ENCODE measurements at places on chromosomes 1 and 21.

DNA sequence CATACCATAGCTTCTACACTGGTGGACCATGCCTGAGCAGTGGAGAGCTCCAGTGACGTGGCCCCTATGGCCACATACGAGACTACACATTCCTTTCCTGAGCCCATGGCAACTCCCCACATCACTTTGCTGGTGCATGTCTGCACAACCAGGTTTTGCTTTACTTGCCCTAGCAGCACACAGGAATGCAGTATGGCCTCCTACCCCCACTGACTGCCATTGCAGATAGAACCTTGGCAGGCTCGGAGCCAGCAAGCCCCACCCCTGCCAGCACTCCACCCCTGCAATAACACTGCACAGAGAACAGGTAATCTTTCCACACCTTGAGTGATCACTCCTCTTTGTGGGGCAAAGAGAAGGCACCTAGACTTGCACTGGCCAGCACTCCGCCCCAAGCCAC, 531.9 kb upstream of the CAMK1G start:
- no peak for DNase-seq

- no peak for DNase-seq
Observed at GRCh38 chr1:38997901-38998190, 6.8 kb downstream of the AKIRIN1 start.

GRCh38 chr1:159084867-159085266, 8.3 kb upstream of the AIM2 start:
- DNase-seq, result no peak

DNA sequence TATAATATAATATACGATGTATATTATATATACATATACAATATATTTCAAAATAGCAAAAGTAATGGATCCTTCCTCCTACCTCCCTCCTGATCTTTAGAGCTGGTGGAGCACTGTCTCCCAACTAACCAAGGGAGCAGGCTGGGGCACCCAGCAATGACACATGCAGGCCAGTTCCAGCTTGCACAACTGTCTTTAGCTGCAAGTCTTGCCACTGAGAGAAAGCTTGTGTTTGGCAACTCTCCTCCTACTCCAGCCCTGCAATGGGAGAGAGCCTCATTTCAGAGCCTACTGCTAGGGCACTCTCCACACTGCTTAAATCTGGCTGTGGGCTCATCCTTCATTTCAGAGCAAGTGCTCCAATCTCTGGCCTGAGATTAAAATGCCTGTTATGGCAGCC, 469.8 kb upstream of the OLFM3 start:
- no peak for DNase-seq

GRCh38 chr1:101769520-101769919, 227.2 kb downstream of the OLFM3 start:
- no peak for DNase-seq

GRCh38 chr1:167467126-167467710, 51.1 kb downstream of the CD247 start:
- DNase-seq, result no peak

DNA sequence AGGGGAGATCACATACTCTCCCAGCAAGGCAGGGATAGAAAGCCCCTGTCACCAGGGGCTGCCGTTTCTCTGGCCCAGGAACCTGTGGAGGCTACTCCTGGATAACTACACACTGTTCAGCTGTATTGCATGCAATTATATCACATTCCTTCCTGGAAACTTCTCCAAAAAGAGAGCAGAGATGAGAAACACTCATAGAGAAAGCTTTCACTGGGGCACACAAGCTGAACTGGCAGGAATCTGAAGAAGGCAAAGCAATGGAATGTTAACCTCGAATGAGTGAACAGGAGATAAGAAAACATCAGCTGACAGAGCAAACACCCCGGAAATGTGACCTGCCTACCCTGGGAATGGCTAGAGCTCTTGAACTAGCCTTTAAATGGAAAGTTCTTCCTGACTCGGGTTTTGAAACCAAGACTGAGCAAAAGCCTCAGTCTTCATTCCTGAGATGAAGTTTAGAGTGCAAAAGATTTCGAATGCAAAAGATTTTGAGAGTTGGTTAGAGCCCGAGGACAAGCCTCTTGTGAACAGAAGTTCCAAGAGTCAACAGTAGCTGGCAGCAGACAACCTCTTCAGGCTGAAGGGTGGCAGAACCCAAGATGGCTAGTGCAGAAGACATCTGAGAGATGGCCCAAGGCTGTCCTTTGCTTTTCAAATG, 32.3 kb downstream of the CCN1 start:
- DNase-seq, result no peak

DNA sequence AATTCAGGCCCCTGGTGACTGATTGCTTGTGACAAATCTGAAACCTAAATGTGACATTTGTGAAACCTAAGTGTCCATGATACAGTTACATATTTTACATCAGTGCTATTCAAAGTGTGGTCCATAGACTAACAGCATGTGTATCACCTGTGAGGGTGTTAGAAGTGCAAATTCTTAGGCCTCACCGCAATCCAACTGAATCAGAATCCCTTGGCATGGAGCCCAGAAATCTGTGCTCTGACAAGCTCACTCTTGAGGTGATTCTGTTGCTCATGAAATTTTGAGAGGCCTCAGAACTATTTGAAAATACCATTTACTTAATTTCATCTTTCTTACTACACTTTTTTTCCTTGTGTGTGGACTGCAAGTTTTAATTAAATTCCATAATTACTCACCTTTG, 587.9 kb downstream of the ADGRL2 start:
- DNase-seq, result peak; percentile 79

DNA sequence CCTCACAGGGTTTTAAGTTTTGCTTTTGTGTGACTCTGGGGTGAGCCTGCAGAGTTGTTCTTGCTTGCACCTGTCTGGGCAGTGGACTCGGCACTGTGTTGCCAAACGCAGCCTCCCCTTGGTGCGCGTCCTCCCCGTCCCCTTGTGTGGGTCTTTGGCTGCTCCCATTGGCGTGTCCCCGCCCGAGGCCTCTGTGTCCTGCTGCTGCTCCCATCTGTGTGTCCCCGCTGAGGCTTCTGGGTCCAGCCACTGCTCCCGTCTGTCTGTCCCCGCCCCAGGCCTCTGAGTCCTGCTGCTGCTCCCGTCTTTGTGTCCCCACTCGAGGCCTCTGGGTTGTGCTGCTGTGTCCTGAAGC, 62.8 kb downstream of the PCNT start:
- DNase-seq, result no peak

GRCh38 chr21:37546299-37546908, 179.8 kb downstream of the DYRK1A start:
- no peak for DNase-seq

GRCh38 chr1:27436204-27437159, 44.1 kb downstream of the GPR3 start:
- no peak for DNase-seq

DNA sequence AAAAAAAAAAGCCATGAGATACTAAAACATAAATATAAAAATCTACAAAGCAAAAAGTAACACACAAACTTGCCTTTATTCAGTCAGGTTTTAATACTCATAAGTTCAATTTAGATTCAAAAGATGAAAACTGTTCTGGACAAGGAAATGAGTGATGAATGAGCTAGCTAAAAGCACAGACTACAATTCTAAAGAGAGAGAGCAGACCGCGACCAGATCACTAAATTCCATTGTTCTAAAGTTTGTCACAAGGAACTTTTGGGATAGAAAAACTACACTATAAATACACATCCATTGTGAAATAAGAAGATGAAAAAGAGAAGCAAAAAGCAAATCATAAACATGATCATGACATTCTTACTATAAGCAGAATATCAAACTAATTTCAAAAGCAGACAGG, 1.7 kb downstream of the ODF2L start:
- no peak for DNase-seq

GRCh38 chr1:101394041-101394440, 157.2 kb downstream of the S1PR1 start:
- DNase-seq, result no peak

DNA sequence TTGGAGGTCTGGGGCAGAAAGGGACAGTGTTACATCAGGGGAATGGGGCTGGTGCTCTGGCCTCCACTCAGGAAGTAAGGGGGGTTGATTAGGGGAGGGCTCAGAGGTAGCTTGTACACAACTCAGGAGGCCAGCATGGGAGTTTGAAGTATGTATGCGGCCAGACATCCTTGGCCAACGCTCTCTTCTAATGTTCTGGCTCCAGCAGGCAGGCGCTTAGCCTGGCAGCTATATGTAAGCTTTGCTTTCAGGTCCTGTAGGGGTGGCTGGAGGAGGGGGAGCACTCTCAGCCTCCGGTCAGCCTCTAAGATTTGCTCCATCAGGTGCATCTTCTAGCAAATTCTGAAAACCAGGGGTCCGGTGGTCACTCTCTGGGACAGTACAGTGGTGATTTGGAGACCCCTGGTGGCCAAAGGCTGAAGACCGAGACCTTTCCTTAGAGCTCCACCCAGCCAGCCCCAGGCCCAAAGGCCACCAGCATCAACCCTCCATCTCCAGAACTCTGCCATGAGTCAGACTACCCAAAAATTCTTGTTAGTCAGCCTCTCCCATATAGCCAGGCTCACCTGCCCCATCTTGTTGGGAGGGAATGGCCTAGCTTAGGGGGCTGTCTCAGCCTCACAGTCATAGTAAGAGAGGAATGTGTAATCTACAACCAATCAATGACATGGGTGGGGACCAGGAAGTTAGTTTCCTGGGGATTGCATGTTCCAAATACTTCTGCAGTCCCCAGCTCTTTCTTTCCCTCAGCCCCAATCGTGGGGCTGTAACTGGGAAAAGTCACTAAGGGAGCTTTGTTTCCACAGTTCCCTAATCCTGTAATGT, 9.7 kb upstream of the COL8A2 start:
- DNase-seq, result peak; percentile 22

Measured in DMS79 treated with DMSO at 0.1 percent for 48 hours (cell line).